ENCODE measurements at places on chromosomes 7 and 10.

DNA sequence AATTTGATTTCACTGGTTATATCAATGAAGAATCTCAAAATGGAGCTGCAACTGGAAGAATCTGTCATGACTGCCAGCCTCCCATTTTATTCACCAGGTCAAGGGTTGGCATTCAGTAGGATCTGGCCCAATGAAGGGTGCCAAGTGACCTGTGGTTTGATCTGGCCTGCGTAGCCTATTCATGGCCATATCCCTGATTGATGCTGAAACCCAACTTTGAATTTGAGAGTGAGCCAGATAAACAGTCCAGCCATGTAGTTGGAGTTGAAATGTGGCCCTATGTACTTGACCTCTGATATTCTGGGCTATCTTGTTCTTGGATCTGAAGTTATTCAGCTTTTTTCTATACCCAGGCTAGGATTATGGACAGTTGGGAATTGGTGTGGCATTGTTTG lies 1.5 kb downstream of the MKLN1 start:
- DNase-seq = no peak

DNA sequence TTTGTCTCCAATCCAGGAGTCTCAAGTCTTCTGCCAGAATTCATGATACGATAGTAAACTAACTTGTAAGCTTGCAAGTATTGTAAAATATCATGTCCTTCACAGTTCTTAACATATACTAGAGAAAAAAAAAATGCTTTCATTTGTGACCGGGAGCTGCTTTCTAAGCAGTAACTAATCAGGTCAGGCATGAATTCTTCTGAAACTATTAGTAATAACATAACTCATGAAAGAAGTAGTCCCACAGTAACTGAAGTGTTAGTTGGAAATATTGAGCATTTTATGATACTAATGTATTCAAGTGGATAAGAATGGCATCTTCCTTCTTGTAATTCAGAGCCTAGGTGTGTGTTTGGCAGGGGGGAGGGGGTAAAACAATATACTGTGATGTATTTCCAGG lies 665.6 kb downstream of the DNAJB9 start:
- DNase-seq = no peak

- DNase-seq = no peak
Observed at GRCh38 chr7:47535704-47536628, 45.9 kb downstream of the TNS3 start.

GRCh38 chr7:29035044-29035740 lies 77.1 kb upstream of the TRIL start:
- DNase-seq = peak; percentile 82

GRCh38 chr7:134514663-134515062 lies 12.7 kb upstream of the AKR1B10 start:
- peak; percentile 29 for DNase-seq

- no peak for DNase-seq
Observed at GRCh38 chr7:65387891-65388290, 14.2 kb downstream of the ZNF92 start.

GRCh38 chr10:102492344-102492939 lies 10.1 kb downstream of the ACTR1A start:
- DNase-seq = no peak

DNA sequence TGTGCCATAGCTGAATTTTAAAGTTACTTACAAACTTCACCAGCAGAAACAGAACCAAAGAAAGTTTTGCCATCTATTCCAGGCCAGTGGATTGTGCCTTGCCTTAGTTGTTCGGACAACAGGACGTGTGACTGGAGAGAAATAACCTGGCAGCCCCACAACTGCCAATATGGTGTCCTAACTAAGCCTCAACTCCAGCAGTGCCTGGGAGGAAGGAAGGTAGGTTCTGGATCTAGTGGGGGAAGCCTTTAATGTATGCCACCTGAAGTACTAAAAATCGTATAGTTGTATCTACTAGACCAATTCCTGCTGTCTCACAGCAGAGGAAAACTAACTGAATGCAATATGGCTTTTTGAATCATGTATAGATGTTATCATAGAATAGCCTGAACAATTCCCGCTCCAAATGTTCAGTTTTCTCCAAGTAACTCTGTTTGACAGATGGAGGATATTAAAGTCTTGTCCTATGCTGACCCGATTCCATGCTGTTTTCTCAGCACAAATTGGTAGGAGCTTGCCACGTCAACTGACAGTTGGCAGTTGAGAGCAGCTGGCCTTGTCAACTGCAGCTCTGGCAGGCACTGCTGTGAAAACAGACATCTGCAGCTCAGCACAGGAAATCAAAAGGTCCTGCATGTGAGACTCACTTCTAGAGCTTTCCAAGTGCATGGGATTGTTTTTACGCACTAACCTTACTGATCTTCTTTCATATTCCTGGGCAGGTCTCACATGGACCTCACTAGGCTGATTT lies 84.5 kb upstream of the WNT16 start:
- DNase-seq = no peak

- no peak for DNase-seq
Observed at GRCh38 chr10:98555021-98555619, 108.4 kb upstream of the HPS1 start.

- no peak for DNase-seq
Observed at GRCh38 chr10:7363700-7364099, 47.1 kb downstream of the SFMBT2 start.

- DNase-seq = no peak
Observed at GRCh38 chr7:134720091-134720935, 59.1 kb upstream of the CALD1 start.

GRCh38 chr10:47033541-47034270 lies 122.5 kb downstream of the PTPN20 start:
- no peak for DNase-seq

GRCh38 chr10:110836706-110837105 lies 35.0 kb upstream of the PDCD4 start:
- DNase-seq = no peak

- DNase-seq = no peak
Observed at GRCh38 chr10:35007858-35008301, 82.3 kb downstream of the CUL2 start.

- no peak for DNase-seq
Observed at GRCh38 chr10:102814453-102814871, 22.8 kb downstream of the CYP17A1 start.

GRCh38 chr7:96649981-96650380 lies 59.7 kb downstream of the SEM1 start:
- DNase-seq = no peak

GRCh38 chr7:42666994-42667393 lies 244.9 kb downstream of the C7orf25 start:
- DNase-seq = no peak

GRCh38 chr10:132517951-132518521 lies 19.6 kb upstream of the INPP5A start:
- no peak for DNase-seq

- DNase-seq = no peak
Observed at GRCh38 chr10:49448924-49449323, 53.0 kb upstream of the DRGX start.

- no peak for DNase-seq
Observed at GRCh38 chr10:18647945-18648344, 3.4 kb downstream of the NSUN6 start.

DNA sequence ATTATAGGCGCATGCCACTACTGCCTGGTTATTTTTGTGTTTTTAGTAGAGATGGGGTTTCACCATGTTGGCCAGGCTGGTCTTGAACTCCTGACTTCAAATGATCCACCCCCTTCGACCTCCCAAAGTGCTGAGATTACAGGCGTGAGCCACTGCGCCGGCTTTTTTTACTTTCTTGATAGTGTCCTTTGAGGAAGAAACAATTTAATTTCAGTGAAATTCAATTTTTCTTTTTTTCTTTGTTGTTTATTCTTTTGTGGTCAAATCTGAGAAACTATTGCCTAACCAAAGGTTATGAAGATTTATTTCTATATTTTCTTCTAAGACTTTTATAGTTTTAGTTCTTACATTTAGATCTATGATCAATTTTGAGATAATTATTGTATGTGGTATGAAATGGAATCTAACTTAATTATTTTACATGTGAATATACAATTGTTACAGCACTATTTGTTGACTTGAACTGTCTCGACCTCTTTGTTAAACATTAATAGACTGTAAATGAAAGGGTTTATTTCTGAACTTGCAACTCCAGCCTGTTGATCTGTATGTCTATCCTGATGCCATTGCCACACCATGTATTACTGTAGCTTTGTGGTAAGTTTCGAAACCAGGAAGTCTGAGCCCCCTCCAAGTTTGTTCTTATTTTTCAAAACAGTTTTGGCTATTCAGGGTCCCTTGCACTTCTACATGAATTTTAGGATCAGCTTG lies 19.8 kb upstream of the RASSF4 start:
- DNase-seq = no peak

- no peak for DNase-seq
Observed at GRCh38 chr10:124478515-124478914, 16.9 kb downstream of the LHPP start.

DNA sequence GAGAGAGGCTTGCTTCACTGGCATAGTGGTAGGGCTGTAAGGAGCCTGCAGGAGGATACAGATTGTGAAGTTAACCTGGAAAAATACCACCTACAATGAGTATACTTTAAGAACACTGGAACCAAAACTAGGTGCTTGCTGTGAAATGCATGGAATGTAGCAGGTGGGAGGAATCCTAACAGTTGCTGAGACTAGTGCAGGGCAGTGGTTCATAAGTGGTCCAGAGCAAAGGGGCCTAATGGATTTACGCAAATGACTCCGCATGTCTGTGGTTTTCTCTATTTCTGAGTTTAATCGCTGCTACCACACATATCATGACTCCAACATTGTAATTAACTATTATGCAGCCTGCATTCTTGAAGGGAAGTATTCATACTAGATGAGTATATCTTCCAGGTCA lies 218.4 kb downstream of the CHRM2 start:
- DNase-seq = no peak

DNA sequence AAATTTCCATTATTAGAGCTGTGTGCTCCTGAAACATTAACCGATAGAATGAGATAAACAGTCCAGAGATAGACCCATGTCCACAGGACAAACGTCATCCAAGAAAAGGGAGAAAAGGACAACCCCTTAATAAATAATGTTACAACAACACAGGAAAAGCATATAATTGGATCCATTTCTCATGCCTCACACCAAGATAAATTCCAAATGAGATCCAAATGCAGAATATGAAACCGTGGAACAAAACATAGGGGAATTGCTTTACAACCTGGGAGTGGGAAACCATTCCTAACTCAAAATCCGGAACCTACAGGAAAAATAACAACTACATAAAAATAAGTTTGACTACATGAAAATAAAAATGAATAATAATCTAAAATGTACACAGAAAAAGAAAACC lies 22.4 kb upstream of the NEBL start:
- no peak for DNase-seq

- no peak for DNase-seq
Observed at GRCh38 chr7:106110238-106110560, 1.9 kb downstream of the SYPL1 start.

GRCh38 chr7:1758028-1758858 lies 88.2 kb downstream of the ELFN1 start:
- DNase-seq = peak; percentile 89

DNA sequence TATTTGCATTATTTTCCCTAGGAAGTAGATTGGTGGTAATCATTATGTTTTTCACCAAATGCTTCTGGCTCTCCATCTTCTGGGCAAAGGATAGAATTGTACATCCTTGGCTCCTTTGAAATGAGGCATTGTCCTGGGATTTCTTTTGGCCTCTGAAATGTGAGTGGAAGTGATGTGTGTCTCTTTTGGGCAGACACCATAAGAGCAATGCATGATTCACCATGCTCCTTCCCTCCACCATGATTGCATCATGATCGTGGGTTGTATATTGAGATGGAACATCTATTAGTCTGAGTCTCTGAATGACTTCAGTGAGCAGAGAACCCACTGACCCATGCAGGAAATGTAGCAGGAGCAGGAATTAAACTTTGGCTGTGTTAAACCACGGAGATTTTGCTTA lies 49.2 kb downstream of the ADRA2A start:
- DNase-seq = no peak

DNA sequence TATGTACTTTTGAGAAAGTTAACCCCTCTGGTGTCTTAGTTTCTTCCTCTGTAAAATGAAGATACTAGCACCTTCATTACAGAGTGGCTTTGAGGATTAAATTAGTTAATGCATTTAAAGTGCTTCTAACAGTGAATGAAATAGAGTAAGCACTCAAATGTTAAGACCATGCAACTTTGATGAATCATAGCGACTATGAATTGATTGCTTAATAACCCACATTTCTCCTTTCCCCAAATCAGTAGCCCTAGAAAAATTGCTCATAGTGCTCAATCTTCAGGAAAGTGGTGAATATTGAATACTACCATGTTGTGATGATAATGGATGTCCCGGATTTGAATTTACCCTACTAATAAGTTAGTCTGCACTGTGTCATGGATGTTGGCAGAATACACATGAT lies 48.1 kb downstream of the CD36 start:
- DNase-seq = no peak

- DNase-seq = no peak
Observed at GRCh38 chr10:52750629-52751028, 22.0 kb downstream of the MBL2 start.

GRCh38 chr10:3226960-3227744 lies 54.6 kb upstream of the PITRM1 start:
- peak; percentile 30 for DNase-seq

DNA sequence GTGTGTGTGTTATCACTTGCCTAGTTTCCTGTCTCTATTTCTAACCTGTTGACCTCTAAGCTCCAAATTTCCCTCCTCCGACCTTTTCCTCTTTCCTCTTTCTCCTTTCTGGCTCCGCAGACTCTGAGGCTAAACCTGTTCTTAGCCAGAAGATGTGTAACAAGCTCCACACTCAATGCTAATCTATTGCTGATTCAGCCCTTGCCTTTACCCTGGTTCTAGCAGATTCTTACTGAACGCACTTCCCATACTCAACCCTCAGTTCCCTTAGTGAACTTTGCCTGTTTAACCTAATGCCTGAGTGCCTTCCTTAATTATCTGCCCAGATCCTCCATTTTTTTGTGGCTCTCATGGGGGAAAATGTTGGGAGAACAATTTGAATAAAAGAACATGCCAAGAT lies 30.0 kb upstream of the SGMS1 start:
- DNase-seq = no peak

DNA sequence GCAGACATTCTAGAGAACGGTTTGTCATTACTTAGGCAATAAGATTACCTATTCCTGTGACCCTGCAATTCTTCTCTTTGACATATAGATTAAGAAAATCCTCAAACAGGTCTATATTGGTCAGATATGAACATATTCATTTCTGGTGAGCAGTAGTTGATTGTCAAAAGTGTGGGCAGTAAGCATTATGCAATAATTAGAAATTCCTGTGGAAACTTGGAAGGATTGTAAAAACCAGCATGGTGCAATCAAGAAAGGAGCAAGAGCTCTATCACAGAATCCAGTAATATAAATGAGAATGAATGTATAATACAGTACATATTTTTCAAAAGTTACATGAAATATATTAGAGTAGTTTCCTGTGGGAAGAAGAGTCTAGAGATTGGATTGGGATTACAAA lies 406.5 kb downstream of the SUGCT start:
- no peak for DNase-seq

- no peak for DNase-seq
Observed at GRCh38 chr10:72204724-72205123, 11.1 kb upstream of the ANAPC16 start.

DNA sequence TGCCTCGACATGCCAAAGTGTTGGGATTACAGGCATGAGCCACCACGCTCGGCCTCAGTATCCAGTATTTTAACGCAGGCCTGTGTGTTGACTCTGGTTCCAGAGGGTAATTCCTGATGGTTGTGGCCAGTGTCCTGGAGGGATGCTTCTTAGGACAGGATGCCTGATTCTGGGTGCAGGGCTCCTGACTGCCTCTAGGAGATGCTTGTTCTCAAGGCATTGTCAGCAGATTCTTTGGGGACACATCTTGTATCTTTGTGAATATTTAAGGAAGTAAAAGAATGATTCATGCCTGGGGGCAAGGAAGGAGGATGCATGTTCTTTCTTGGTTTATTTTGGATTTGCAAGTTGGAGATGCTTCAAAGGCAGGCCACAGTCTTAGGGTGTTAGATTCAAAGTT lies 2.2 kb downstream of the ZDHHC4 start:
- no peak for DNase-seq
